Mesendoderm (in vitro differentiated cells): ENCODE measurements at places on chromosomes 2 and 18.

- no peak for DNase-seq
Measured at GRCh38 chr2:217396165-217396564, 536.3 kb upstream of the TNP1 start.

DNA sequence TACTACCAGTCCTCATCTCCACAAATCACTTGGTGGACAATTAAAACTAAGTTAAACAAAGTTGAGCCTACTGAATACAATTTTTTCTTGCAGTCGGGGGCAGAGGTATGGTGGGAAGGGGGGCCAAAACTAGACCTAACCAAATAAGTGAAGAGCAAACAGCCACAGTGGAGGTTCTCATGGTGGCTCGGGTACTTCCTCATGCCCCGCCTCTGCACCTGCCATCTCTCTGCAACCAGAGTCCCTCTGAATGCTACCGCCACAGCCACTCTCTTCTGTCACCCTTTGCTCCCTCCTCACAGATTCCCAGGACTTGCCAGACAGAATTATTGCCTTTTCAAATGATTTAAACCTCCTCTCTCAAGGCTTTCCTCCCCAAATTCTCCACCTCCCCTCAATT is 204.2 kb downstream of the TMEM247 start:
- no peak for DNase-seq

GRCh38 chr2:18426174-18426573 is 134.3 kb downstream of the RDH14 start:
- no peak for DNase-seq

GRCh38 chr2:159298967-159299366 is 12.5 kb upstream of the WDSUB1 start:
- no peak for DNase-seq

GRCh38 chr2:138964418-138964817 is 184.2 kb upstream of the NXPH2 start:
- DNase-seq: no peak

DNA sequence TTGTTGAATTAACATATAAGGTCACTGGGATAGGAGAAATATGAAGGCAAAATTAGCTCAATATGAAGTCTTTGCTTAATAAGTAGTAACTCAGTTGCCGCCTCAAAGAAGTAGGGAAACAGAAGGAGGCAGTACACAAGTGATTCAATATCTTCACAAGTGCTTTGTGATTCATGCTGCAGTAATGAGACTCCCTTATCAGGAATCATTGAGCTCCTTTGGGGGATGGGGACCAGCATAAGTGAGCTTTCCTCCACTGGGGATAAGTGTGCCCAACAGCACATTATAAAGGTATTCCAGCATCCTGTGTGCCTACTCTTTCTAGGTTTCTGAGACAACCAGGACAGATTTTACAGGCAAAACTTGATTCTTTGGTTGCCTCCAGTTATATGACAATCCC is 323.4 kb upstream of the UBE2E3 start:
- peak; percentile 73 for DNase-seq

DNA sequence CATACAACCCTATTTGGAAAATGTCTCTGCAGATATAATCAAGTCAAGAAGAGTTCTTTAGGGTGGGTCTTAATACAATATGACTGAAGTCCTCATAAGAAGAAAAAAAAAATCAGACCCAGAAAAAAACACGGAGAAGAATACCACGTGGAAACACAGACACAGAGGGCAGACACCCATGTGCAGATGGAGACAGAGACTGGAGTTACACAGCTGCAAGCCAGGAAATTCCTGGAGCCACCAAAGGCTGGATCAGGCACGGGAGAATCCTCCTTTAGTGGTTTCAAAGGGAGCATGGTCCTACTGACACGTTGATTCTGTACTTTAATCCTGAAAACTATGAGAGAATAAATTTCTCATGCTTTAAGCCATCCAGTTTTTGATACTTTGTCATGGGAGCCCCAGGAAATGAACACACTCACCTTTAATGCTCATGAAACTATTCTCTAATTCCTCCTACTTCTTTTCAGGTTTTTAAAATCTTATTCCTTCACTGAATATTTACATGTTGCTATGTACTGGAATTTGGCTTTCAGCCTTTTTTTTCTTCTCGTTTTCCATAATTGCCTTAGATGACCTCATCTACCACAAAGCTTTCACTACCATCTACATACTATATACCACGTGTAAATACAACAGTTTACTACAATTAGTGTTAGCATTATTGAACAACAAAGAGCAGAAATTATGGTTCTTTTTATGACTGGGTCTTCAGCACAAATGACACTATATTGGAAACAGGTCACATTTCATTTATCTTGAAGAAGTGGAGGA is 529.1 kb downstream of the IRS1 start:
- no peak for DNase-seq

GRCh38 chr2:16223841-16224177 is 283.5 kb downstream of the MYCN start:
- DNase-seq: no peak

- no peak for DNase-seq
Measured at GRCh38 chr2:175964195-175964594, 37.9 kb downstream of the LNPK start.

GRCh38 chr2:149049142-149049541 is 10.6 kb downstream of the LYPD6B start:
- no peak for DNase-seq

- peak; percentile 71 for DNase-seq
Measured at GRCh38 chr2:119218478-119219064, 5.1 kb upstream of the STEAP3 start.

DNA sequence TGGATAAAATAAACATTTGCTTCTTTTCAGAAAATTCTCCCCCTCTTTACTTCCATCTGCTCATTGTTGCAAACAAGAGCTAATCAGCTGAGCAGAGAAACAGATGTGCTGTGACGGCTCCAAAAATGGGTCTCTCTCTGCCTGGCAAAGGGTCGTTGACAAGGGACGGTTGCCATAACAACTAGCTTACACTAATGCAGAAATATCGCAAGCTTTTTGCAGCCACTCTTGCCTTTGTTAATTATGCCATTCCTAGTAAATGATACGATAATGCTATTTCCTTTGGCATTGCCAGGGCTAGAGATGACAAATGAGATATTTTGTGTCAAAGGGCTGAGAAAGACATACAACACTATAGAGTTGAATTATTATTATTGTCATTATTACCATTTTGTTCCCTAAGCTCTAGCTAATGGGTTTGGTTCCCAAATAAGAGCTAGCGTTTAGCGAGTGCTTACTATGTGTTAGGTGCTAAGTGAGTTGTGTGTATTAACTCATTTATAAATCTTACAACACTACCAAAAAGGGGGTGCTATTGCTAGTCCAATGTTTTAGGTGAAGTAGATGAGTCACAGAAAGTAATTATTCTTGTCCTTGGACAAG is 46.8 kb downstream of the MYO3B start:
- DNase-seq: no peak

- no peak for DNase-seq
Measured at GRCh38 chr2:142981069-142981378, 103.6 kb downstream of the KYNU start.

GRCh38 chr2:134949981-134950708 is 31.5 kb downstream of the CCNT2 start:
- no peak for DNase-seq

GRCh38 chr2:2600366-2600765 is 269.3 kb upstream of the MYT1L start:
- DNase-seq: no peak

- peak; percentile 28 for DNase-seq
Measured at GRCh38 chr2:239763433-239764097, 261.6 kb downstream of the NDUFA10 start.

DNA sequence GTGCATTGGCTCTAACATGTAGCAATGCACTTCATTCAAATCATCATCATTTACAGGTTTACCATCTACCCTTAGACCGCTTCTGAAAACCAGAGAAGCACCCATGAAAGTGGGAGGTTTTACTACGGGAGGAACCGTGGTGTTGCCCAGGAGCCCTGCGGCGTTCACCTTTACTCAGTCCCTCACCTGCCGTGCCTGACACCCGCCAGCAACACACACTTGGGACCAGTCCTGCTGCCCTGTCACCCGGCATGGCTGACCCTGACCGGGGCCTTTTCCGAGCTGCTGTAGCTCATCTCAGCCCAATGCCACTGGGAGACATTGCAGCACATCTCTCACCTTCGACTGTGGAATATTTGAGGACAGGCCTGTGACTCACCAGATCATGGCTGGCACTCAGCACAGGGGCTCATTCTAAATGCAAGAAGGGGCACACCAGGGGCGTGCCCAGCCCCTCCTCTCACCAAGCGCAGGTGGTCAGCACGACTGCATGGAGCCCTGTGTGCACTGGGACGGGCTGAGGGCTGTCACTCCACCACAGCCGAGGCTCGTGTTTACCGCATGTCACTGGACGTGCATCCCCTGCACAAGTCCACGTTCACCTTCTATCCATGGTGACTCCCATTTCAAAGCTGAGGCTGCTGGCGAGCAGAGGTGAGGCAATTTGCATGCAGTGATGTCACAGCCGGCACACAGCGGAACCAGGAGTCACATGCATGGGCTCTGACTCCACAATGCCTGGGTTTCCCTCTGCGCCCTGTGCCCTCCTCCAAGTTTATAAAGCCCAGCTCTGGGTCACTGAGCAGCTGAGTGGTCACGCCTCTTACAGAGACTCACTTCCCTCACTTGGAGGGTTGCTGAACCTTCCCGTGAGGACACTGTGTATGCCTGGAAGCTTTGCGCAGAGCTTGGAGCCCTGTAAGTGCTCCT is 76.7 kb upstream of the SNTG2 start:
- no peak for DNase-seq

GRCh38 chr18:37248281-37248680 is 317.3 kb downstream of the CELF4 start:
- no peak for DNase-seq

DNA sequence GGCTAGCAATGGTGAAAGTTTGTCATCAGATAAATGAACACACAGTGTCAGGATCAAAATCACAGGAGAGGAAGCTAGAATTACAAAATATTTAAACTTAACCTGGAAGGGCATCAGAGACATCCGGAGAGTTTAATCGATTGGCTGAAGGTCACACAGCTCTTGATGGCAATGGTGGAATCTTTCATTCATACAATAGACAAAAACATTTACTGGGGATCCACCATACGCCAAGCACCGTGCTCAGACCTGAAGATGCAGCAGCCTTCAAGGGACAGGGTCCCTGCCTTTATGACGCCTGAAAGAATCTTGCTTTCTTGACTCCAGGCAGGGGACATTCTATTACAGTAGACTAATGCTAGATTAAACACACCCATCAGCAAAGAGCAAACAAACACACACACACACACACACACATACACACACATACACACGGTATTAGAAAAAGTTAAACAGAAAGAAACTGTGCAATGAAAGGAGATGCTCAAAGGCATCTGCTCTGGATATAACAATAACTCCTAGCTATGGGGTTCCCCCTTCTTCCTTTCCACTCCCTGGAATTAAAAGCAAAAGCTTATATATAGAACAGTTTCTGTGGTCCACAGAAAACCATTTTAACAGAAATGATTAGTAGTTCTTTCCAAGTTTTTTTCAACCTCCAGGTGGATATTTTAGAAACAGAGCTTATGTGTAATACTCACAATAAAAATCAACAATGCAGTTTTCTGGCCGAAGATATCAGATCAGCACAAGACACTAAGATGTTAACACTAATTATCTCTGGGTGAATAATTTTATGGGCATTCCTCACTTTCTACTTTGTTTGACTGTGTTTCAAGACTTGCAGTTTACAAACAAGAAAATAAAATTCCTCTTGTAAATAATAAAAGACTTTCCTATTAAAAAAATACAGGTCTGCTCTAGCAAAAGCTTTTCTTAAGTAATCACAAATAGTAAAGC is 151.7 kb downstream of the ANKRD44 start:
- DNase-seq: no peak

GRCh38 chr2:127942002-127942401 is 56.2 kb upstream of the AMMECR1L start:
- DNase-seq: no peak

DNA sequence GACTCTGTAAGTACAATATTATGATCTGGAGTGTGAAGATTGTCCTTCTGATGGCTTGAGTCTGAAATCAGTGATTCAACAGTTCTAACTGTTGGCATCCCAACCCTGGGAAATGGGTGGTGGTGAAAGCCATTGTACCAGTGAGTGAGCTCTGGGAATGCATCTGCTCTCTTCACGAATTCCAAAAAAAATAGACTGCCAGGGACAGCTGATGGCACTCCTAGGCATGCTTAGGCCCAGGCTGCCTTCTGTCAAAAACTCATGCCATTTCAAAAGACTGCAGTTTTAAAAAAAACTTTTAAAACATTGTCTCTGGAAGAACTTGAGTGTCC is 20.3 kb downstream of the OXER1 start:
- no peak for DNase-seq

GRCh38 chr2:50748671-50749070 is 283.3 kb downstream of the NRXN1 start:
- no peak for DNase-seq

GRCh38 chr18:22668496-22668895 is 250.8 kb upstream of the CTAGE1 start:
- DNase-seq: no peak

GRCh38 chr2:8819194-8819593 is 18.2 kb downstream of the KIDINS220 start:
- DNase-seq: no peak

DNA sequence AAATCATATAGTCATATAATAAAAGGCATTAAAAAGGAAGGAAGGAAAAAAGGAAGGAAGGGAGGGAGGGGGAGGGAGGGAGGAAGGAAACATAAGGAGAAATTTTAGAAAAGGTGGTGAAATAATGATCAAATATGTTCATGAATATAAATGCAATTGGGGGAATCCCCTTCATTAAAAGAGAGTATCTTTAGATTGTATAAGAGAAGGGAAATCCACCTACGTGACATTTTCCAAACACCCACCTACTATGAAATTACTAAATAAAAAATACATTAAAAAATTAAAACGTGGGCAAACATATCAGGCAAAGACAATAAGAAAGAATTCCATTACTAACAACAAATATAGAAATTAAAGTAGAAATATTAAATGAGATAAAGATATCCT is 203.4 kb upstream of the PARD3B start:
- no peak for DNase-seq

DNA sequence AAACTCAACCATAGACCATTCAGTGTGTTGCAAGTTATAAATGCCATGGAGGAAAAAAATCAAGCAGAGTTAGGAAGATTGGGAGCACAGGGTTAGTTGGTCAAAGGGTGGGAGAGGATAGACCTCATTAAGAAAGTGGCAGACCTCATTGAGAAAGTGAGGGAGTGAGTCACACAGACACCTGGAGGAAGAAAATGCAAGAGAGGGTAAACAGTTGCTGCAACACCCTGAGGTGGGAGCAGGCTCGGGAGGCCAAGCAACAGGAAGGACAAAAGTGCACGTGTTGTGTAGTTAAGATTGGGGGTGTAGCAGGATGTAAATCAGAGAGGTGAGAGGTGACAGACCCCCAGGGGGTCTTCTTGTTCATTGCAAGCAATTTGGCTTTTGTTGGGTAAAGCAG is 6.4 kb downstream of the IL1RL1 start:
- no peak for DNase-seq

GRCh38 chr2:27174638-27175037 is 25.8 kb downstream of the TCF23 start:
- DNase-seq: no peak

- no peak for DNase-seq
Measured at GRCh38 chr2:156325688-156326525, 6.6 kb downstream of the NR4A2 start.

GRCh38 chr2:215743066-215743465 is 270.3 kb downstream of the MREG start:
- DNase-seq: no peak

- no peak for DNase-seq
Measured at GRCh38 chr2:677959-678550, 849 bp upstream of the TMEM18 start.
